NCI-H2029 treated with DMSO at 0.1 percent for 48 hours (cell line): ENCODE measurements at places on chromosomes 12 and 14.

DNA sequence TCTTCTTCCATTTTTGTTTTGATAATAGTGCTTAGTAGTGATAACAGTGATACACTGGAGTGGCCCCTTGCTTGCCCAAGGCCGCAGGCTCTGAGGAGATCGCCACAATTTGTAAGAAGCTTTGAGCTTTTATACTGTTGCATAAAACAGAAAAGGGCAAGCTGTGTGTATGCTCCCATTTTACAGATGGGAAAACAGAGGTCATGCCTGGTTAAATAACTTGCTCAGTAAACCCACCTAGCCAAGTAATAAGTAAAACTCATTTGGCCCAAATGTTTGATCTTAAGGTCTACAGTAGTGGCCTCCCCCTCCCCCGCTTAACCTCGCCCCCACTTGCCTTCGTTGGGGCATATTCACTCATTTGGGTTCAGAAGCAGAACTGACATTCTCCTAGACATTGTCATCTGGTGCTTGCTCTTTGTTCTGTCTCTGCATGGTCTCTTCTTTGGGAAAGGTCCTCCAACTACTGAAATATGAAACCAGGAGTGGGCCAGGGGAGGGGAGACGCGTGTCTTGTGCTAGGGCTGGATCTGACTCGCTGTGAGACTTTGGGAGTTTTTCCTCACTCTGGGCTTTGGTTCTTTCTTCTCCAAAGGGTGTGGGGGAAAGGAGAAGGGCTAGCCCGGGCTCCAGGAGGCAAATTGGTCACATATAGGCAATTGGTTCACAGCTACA lies 88.1 kb downstream of the PAPOLA start:
- no peak for DNase-seq

DNA sequence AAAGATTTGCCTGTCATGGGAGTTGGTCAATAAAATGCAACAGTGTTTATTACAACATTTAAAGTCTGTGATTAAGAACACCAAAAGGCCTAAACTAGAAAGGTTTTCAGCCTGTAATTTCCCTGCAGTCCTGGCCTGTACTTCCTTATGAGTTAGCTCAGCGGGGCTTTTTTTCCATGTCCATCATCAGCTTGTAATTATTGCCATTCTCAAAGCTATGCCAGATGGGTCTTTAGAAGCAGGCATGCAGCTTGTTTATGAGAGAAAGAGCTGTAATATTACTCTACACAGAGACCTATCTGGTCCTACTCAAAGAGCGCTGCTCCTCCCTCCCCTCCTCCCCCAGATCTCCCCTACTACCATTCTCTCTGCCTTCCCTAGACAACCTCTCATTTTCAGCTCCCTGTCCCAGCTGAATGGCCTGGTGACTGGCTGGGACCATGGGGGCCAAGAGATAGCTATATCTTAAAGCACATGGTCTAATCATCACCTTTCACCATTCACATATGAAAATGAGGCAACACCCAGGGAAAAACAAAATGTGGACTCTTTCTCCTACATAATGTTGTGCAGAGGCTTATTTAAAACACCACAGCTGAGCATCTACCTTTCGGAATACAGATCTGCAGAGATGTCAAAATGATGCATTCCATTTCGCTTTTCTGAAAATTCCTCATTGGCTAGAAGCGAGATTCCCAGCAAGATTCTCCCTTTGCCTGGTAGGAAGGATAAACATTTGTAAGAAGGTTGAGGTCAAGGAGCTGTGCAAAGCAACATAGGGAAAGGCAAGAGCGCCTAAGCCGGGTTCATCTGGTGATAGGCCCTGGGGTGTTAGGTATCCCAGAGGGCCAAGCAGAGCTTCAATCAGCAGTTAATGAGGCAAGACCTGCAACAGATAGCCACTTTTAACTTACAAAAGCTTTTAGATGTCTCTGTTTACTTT lies 209.7 kb upstream of the CDKN3 start:
- DNase-seq = no peak

DNA sequence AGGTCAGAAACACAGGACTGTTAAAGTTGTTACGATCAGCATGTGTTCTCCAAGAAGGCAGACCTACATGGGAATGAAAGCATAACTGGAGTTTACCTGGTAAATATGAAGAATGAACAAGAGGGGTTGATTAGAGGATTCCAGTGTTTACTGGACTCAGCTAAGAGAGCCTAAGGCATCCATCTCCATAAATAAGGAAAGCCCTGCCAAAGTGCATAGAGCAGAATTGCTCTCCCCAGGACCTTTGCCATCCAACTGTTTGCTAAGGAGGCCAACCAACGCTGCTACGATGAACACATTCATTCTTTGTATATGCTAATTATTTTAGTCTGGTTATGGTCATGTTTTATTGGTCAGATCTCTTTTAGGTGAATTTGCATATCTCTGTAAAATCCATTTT lies 17.1 kb upstream of the PAWR start:
- no peak for DNase-seq

DNA sequence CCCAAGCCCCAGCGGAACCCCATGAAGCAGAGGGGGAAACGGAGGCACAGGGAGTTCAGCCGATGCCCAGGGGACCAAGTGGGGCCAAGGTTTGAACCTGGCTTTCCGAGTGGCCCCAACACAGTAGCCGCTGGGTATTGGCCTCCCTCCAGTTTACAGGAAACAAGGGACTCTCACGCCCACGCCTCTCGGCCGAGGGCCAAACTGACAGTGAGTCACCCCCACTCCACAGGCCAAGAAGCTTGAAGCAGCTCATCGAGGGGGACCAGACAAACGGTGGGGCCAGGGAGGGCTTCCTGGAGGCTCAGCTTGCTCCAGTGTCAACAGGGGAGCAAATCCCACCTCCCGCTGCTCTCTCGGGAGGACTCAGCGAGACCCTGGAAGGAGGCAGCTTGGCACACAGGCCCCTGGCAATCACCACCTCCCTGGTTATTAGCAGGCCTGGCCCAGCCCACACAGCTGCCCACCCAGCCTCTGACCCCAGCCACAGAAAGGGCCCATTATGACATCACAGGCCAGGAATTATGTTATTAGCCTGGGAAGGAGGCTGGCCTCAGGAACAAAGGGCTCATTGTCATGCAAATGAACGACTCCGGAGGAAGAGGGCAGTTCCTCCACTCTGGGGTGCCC lies 54.6 kb downstream of the NCOR2 start:
- peak; percentile 33 for DNase-seq

GRCh38 chr14:53692451-53692850 lies 264.2 kb downstream of the BMP4 start:
- no peak for DNase-seq

DNA sequence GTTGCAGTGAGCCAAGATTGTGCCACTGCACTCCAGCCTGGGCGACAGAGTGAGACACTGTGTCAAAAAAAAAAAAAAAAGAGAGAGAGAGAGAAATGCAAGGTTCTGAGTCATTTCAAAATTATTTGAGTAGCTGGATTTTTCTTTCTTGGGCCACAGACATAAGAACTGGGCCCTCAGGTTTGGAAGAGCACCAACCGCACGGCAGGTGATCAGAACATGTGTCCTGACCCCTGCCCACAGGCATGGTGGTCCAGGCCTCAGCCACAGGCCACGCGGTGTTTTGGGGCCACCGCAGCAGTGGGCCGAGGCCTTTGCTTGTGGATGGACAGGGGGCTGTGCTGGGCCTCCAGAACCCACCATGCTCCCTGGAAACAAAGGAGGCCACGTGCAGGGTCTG lies 126.7 kb downstream of the CALM1 start:
- DNase-seq = no peak

- no peak for DNase-seq
These were observed 678.5 kb upstream of the FOXG1 start for GRCh38 chr14:28088125-28088524.

GRCh38 chr12:116266631-116267349 lies 10.7 kb downstream of the MED13L start:
- DNase-seq = no peak

DNA sequence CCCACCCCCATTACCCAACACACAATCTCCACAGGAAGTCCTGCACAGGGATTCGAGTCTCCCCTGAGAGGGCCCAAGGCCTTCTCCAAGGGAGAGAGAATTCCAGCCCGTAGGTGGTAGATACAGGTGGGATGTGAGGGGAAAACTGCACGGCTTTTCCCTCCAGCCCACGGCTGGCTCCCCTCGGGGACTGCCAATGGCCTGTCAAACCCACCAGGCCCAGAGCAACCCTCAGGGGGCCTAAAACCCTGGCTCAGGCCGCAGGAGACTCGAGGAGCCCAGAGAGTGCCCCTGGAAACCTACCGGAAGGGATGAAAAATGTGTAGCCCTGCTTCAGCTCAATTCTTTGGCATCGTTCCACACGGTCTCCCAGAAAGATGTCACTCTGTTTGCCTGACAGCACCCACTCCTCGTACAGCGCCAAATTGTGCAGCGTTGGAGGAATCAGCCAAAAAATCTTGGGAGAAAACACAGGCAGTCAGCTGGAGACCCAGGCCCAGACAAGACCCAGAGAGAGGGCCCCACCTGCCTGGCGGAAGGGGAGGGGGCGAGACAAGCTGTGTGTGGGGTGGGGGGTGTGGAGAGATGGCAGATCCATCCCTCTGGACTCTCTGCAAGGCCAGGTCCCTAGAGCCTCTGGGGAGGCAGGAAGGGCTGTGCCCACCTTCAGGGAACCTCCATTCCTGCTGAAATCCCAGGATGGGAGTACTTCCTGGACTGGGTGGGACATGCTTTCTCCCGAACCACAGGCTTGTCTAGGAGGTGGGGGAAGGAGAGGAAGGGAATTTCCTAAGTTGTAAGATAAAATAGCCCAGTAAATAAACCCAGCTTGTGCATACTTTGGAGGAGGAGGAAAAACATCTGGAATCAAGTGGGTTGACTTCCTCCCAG lies 48.1 kb downstream of the KDM2B start:
- DNase-seq = no peak

DNA sequence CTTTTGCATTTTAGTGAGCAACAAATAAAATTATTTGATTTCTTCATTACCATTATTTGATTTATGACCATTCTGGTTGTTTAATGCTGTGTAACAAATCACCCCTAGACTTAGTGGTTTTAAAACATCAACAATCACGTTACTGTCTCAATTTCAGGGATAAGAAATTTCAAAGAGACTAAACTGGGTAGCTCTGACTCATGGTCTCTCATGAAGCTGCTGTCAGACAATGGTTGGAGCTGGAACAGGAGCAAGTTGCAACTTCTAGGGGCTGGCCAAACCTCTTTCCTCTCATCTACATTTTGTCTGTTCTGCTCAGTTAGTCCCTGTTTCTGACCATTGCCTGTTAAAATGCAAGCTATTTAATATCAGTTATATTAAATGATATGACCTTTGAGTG lies 517.0 kb downstream of the KCNH5 start:
- DNase-seq = no peak

GRCh38 chr12:49800421-49801140 lies 27.6 kb downstream of the NCKAP5L start:
- DNase-seq = no peak

DNA sequence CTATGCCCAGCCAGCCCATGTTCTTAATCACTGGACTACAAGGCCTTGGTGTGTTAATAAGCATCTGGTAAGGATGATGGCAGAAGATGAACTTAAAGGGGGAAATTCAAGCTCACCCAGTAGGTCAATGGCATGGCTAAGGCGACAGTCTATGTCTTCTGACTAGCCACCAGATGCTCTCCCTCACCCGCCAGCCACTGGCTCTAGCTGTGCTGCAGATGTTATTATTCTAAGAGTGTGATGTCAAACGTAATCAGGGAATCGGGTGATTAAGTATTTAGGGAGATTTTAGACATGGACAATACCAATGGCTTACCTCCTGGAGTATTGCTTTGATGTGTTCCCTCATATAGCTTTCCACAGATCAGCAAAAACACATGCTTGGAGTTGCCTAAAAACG lies 39.2 kb upstream of the MAX start:
- DNase-seq = no peak

DNA sequence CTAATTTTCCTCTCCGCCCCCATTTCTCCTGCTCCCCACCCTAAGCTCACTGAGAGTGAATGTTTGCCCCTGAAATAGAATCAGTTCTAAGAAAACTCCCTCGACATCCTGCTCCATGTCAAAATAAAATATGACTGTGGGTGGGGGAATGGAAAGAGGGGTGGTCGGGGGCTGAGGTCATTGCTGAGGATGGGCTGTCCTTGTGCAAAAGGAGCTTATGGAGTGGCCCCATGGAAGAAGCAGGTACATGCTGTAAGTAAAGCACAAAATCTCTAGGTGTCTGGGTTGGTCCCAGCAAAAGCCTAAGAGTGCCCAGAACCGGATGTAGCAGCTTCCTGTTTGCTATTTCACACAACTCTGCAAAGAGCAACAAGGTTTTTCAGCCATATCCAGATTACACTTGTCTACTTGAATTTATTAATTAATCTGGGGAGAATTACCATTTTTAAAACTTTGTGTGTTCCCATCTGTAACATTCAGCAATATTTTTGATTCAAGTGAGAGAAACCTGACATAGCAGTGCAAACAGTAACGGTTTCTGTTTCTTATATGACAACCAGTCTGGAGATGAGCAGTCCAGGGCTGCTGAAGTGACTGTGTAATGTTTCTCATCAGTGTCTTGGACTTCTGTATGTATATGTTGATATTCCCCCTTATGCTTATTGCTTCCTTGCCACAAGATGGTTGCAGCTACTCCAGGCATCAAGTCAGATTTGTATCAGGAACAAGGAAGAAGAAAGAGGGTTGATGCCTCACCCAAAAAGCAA lies 40.4 kb upstream of the GZMB start:
- DNase-seq = no peak

- no peak for DNase-seq
These were observed 14.5 kb upstream of the PWP1 start for GRCh38 chr12:107670999-107671643.

- peak; percentile 74 for DNase-seq
These were observed 3.8 kb downstream of the RAPGEF3 start for GRCh38 chr12:47754881-47755280.

- no peak for DNase-seq
These were observed 260.9 kb downstream of the DUSP6 start for GRCh38 chr12:89091293-89091841.

DNA sequence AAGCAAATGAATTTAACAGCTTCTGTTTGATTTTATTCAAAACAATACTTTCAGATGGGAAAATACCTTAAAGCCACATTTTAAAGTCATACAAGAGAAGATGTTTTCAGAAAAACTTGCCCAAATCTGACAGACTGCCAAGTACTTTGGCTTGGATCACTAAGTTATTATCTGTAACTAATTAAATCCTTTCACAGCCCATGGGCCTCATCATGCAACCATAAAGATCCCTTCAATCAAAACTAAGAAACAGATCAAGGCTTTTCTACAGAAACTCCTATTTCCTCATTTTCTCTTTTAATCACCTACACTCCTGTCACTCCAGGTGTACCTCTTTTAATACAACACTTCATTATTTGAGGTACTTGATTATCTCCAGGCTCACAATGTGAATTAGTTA lies 28.1 kb downstream of the BLTP3B start:
- no peak for DNase-seq

DNA sequence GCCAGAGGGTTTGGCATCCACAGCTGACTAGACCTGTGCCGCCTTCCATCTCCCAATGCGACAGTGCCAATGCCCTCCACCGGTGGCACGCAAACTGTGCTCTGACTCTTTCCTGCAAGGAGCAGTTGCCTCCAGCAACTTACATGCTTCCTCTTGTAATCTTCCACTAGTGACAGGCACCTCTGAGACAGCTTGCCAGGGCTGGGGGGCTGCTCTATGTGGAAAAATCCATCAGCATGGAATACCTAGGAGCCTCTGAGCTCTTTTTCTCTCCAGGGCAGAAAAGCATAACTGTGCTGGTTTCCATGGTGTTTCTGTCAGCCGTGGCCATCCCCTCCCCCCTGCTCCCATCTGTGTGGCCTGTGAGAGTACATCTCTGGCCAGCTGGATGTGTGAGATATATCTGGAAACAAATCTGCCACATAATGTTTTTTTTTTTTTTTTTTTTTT lies 110.6 kb downstream of the MYRFL start:
- DNase-seq = no peak
